ENCODE measurements at places on chromosomes 13 and 19.

DNA sequence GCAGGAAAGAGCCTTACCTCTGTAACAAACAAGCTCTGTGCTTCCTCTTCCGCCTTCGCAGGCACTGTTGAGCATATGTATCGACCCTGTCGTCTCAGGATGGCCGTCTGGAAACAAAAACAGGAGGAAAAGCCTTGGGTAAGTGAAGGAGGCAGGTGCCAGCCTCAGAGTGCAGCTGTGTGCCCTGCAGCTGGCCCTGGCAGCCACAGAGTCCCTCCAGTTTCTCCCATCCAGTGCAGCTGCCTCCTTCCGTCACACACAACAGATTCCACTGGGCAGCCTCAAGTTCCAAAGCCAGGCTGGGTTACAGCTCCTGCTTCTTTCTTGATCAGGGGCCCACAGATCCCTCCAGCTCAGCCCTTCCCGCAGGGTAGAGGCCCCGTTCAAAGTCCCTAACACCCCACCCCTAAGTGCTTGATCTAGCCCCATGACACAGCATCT is 47.7 kb downstream of the DOCK9 start:
- no peak for DNase-seq

GRCh38 chr19:37930416-37930815 is 23.4 kb downstream of the SIPA1L3 start:
- DNase-seq: no peak

DNA sequence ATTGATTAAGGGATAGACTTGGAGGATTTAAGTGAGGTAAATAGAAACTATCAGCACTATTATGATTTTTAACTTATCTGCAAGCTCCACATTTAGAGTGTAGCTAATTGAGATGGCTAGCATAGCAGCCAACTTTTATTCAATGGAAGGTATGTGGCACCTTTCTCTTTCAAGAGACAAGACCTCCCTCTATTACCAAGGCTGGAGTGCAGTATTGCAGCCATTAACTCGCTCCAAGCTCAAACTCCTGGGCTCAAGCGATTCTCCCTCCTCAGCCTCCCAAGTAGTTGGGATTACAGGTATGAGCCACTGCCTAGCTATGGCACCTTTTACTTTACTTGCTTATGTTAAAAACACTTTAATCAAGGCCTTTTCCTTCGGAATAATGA is 8.2 kb downstream of the TPT1 start:
- no peak for DNase-seq

- DNase-seq: peak; percentile 84
These were observed 19.6 kb downstream of the CELF5 start for GRCh38 chr19:3243819-3244700.

DNA sequence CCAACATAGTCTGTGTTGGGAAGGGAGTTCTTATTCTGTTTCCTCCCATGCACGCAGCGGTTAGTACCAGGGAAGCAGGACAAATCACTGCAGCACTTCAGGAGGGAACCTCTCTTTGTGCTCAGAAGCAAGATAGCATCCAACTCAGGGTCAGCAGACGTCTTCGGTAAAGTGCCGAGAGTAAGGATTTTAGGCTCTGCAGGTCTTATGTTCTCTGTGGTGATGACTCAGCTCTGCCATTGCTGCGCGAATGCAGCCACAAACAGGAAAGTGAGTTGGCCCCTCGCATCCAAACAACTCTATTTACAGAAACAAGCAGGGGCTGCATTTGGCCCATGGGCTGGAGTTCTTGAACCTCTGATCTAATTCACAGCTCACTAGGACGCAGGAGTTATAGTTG is 122.1 kb upstream of the SPATA13 start:
- DNase-seq: no peak

GRCh38 chr13:21237081-21237480 is 60.6 kb downstream of the MRPL57 start:
- DNase-seq: no peak

DNA sequence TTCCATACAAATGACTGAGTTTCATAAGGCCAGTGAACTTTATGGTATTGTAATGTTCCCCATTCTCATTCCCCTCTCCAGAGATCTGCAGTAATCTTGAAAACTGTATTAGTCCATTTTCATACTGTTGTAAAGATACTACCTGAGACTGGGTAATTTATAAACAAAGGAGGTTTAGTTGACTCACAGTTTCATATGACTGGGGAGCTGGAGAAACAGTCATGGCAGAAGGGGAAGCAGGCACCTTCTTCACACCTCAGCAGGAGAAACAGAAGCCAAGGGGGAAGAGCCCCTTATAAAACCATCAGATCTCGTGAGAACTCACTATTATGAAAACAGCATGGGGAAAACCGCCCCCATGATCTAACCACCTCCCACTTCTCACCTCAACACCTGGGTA is 318.7 kb upstream of the KLF12 start:
- no peak for DNase-seq

DNA sequence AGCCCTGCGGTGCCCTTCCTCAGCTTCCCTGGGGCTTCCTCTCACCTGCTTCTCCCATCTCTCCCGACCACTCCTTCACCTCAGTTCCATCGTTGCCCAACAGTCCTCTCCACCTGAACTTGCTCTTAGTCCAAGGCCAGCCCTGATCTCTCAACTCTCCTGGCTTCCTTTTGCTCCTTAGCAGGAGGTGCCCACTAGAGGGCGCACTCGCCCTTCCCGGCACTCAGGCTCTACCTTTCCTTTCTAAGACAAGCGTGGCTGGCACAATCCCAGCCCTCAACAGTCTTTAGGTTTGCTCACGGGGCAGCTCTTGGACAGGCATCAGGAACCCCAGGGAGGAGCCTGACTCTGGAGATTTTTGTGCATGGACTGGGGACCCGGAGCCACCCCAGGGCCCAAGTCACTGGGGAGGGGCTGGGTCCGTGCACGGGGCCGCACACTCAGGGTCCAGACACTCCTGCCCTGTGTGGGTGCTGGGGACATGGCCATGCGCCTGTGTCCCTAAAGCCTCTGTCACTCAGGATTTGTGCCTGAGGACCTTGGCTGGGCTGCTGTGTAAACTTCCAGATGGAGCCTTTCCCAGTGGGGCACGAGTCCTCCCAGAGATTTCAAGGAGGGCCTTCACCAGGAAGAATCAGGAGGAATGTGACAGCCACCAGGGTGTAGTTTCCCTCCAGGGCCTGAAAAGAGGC is 12.1 kb upstream of the CEACAM8 start:
- peak; percentile 88 for DNase-seq

DNA sequence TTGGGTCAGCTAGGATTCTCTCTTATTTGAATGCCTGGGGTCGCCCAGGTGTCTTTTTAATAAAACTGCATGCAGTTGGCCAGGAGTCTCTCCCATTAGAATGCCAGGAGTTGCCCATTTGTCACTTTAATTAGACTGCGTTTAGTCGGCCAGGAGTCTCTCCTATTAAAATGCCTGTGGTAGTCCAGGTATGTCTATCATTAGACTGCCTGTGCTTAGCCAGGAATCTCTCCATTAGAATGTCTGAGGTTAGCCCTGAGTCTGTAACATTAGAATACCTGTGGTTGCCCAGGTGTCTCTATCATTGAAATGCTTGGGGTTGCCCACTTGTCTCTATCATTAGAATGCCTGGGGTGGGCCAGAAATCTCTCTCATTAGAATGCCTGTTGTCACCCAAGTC is 1470.9 kb downstream of the UQCRFS1 start:
- DNase-seq: peak; percentile 51

GRCh38 chr13:79187917-79188690 is 218.0 kb downstream of the RBM26 start:
- no peak for DNase-seq

- DNase-seq: peak; percentile 33
These were observed 63.3 kb downstream of the ARHGEF7 start for GRCh38 chr13:111178402-111178801.

GRCh38 chr19:45528149-45528743 is 21.0 kb downstream of the VASP start:
- peak; percentile 50 for DNase-seq

DNA sequence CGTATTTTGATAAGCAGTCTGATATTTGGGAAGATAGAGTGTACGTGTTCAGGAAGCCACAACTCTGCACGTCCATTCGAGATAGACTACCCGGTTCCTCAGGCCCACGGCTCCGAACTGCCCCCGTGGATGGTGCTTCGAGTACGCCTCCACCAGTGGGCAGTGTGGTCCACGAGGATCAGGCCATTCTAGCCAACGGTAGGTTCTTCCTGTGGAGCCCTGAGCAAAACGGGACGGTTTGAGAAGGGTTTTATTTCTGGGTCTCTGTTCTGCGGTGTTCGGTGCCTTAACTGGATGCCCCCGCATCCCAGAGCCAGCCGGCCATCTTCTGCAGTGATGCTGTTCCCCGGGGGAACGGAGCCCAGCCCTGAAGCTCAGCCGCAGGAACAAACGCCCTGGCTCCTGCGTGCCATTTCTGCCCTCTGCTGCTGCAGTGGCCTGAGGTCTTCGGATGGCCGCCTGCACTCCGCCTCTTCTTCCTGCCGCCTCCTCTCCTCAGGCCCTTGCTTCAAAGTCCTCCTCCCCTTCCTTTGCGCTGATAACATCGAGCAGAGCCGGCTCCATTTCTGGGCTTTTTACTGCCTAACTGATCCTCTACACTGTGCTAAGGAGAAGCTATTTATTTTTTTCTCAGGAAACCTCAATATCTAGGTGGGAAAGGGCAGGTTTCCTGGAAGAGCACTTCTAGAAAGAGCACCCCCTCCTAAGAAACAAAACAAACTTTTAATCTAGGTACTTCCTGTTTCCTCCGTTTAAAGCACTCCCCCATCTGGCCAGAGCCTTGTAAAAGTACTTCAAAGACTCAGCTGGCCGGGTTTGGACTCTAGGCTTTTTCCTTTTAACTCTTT is 36.2 kb upstream of the SLC46A3 start:
- DNase-seq: no peak

- no peak for DNase-seq
These were observed 1064.3 kb downstream of the DIAPH3 start for GRCh38 chr13:59099182-59099974.

DNA sequence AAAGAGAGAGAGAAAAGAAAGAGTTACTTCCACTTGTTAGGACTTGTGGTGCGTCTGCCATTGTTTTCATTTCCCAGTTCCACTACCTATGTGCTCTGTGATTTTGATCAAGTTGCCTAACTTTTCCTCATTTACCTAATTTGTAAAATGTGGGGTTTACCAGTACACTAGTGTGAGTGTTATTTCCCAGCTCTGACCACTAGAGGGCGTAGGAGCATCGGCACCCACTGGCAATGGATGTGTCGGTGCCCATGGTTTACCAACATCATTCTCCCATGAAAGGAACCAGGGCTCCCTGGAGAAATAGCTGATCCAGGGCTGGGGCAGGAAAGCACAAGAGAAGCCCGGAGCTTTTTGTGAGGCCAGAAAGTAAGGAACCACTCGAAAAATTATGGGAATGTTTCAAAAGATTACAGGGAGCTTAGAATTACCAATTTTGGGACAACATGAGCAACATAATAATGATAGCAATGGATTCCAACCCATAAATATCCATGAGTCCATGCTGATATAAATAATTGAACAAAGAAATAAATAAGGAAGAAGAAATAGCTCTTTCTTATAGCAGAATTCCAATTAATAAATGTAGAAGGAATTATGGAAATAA is 15.1 kb upstream of the CEACAM4 start:
- peak; percentile 56 for DNase-seq

- no peak for DNase-seq
These were observed 127.8 kb upstream of the SPATA13 start for GRCh38 chr13:24032674-24033073.

GRCh38 chr19:49417088-49417487 is 6.2 kb downstream of the PTH2 start:
- no peak for DNase-seq

DNA sequence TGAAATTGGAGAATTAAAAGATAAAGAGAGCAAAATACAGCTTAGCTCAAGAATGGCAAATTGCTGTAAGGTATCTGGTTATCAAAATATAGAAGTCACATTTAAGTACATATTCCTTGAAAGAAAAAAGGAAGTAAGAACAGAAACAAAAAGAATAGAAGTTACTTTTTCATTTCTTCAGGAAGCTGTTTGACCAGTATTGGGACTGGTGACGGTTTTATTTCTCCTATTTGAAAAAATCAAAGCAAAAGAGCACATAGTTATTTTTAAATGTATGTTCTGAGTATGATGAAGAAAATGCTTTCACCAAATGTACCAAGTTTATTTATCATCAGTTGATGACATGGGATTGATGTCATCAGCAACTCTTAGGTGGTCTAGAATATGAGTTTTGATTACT is 83.1 kb upstream of the OXGR1 start:
- DNase-seq: no peak

DNA sequence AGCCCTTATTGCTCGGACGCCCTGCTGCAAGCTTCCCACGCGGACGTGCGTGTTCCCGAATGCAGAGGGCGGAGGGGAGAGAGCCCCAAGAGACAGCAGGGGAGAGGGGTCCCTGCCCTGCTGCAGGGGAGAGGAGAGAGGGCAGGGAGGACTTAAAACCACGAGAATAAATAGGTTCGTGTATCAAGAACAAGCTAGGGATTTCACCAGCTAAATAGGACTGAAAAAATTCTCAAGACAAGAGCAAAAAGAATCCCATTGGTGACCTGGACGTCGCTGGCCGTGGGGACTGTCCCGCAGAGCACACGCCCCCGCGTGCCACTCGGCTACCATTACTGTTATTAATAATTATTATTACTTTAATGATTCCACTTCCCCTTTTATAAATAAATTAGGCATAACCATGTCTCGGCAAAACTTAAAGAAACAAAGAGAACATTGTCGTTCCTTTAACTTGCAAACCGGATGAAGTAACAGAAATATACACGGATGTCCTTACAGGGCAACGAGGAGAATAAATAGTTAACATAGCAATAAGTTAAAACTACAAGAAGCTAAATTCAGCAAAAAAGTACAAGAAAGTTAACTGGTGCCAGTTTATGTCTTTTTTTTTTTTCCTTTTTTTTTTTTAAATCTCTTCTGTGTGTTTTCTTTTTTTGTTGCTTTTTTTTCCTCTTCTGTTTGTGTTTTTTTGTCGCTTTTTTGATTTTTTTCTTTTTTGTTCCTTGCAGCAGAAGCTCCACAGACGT is 16.6 kb downstream of the PRKCSH start:
- DNase-seq: no peak

DNA sequence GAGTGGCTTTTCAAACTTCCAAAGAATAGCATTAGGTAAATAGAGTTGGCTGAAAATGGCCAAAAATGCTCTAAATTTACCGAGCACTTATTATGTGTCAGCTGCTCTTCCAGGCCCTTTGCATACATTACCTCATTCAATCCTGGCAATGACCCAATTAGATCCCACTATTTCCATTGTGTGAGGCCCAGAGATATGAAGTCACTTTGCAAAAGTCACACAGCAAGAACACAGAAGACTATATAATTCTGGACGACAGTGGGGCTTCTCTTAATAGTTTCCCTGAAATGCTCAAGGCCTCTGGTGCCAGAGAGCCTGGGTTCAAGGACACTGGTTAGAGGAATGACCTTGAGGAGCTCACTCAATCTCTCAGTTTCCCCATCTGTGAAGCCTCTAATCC is 146.8 kb downstream of the IER2 start:
- DNase-seq: no peak
